ENCODE measurements at places on chromosomes 2 and 18.

- DNase-seq = no peak
These were observed 15.1 kb downstream of the ST3GAL5 start for GRCh38 chr2:85873679-85874078.

- DNase-seq = no peak
These were observed 467.2 kb downstream of the SPAG16 start for GRCh38 chr2:213751446-213751845.

- DNase-seq = no peak
These were observed 14.5 kb downstream of the ATG16L1 start for GRCh38 chr2:233265899-233266431.

DNA sequence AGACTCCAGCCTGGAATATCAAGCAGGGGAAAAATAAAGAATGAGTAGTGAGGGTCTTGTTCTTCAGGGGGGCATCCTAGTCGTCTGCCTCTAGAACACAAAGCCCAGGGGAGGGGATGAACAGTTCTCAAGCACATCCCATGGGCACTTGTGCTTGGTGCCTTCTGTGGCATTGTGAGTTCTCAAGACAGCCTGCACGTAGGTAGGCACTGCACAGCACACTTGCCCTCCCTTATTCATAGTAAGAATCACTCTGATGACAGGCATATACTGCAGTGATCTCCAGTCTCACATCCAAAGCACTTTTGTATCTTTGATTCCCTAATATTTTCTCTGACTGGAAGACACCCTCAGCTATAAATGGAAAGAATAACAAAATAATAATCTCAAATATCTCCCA, 104.7 kb upstream of the CNGA3 start:
- no peak for DNase-seq

DNA sequence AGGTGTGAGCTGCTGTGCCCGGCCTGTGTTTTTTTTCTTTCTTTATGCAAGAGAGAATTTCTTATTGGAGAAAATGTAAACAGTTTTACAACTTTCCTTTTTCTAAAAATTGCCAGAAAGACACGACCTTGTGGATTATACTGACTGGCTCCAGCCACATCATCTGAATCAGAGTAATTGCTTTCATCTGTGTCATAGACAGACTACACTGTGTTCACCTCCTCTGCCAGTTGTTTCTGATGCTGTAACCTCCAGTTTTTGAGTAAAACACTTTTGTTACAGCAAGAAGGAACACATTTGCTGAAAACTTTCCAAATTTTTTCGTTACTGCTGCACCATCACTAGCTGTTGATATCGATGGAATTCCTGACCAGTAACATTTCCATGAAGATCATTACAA, 43.9 kb upstream of the PLEKHM3 start:
- DNase-seq = no peak

- no peak for DNase-seq
These were observed 81.0 kb downstream of the SPRED2 start for GRCh38 chr2:65351234-65351947.

- no peak for DNase-seq
These were observed 11.9 kb upstream of the SLC40A1 start for GRCh38 chr2:189592353-189592984.

GRCh38 chr2:142190805-142191204, 60.0 kb upstream of the LRP1B start:
- no peak for DNase-seq

- DNase-seq = no peak
These were observed 226.1 kb downstream of the DYSF start for GRCh38 chr2:71679491-71679890.

- DNase-seq = no peak
These were observed 90.3 kb upstream of the CDH2 start for GRCh38 chr18:28267276-28267675.

DNA sequence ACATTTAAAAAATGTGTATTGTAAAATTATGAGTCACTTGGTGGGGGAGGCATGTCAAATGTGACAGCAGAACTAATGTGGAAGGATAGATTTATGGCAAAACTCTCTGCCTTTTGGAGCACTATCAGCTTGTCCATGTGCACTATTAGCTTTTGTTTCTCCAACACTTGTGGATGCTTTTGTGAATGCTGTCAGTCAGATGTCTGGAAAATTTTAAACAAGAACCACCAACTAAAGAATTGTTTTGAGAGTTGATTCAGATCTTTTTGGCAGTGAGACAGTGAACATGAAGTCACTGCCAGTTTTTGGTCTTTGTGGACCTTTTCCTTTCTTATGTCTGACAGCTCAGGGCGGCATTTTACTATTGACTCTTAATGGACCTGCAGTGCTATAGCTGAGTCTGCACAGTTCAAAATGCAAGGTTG, 72.4 kb downstream of the KIAA1328 start:
- no peak for DNase-seq

GRCh38 chr18:79476918-79477571, 81.3 kb downstream of the NFATC1 start:
- no peak for DNase-seq

- no peak for DNase-seq
These were observed 107.8 kb downstream of the NDUFA10 start for GRCh38 chr2:239917125-239917956.

- DNase-seq = peak; percentile 74
These were observed 30.8 kb upstream of the PUM2 start for GRCh38 chr2:20381457-20381856.

GRCh38 chr2:18519914-18520450, 40.5 kb downstream of the RDH14 start:
- no peak for DNase-seq

- no peak for DNase-seq
These were observed 1738.2 kb upstream of the PIK3C3 start for GRCh38 chr18:40216856-40217255.

DNA sequence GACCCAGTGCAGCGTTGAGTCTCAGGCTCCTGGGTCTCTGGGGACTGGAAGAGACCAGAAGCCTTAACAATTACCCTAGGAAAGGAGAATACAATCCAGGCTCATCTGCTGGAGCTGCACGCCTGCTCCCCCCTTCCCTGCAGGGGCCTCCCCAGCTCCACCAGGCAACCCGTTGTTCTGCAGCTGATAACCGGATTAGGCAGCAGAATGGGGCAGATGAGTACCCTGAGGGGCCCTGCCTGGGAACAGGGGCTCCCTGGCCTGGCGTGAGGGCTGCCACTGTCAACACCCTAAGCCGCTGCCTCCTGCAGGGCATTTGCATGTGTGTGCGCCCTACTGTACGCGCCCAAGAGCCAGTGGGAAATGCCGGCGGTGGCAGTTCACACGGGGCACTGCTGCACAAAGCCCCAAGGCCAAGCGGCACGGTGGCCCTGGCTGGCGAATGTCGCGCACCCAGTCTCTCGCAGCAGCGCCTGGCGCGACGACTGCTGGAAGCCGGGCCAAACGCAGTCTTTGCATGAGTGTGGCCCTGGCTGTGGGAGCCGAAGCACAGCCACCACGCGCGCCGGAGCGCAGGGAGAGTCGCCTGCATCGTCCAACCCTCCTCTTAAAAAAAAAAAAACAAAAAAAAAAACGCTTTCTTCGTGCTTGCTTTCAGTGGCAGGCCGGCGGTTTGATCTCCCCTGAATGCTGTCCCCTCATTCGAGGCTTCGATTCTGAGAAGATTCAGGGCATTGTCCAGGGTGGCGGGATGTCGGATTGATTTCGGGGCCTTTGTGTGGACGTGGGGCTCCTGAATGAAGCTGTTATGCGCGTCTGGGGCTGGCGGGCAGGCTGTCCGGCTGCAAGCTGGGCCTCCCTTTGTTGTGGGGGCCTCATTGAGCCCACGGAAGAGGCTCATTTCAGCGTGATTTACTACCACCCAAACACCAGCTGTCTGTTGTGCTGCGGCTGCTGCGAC, 63.8 kb downstream of the SETBP1 start:
- peak; percentile 87 for DNase-seq

- no peak for DNase-seq
These were observed 100.0 kb upstream of the PID1 start for GRCh38 chr2:229371086-229371485.

DNA sequence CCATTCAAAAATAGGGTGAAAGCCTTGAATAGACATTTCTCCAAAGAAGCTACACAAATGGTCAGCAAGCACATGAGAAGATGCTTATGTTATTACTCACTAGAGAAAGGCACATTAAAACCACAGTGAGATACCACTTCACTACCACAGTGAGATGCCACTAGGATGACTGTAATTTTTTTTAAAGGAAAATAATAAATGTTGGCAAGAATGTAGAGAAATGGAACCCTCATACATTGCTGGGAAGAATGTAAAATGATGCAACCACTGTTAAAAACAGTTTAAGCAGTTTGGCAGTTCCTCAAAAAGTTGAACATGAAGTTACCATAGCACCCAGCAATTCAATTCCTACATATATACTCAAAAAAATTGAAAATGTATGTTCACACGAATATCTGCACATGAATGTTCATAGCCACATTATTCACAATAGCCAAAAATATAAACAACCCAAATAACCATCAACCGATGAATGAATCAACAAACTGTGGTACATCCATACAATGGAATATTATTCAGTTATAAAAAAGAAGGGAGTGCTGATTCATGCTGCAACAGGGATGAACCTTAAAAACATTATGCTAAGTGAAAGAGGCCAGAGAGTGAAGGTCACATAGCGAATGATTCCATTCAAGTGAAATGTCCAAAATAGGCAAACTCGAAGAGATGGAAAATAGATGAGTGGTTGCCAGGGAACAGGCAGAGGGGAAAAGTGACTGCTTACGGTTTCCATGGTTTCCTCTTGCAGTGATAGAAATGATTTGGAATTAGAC, 156.2 kb upstream of the NDUFV2 start:
- peak; percentile 77 for DNase-seq

GRCh38 chr2:85497944-85498630, 40.9 kb upstream of the MAT2A start:
- no peak for DNase-seq

GRCh38 chr2:76169276-76170008, 458.7 kb upstream of the GCFC2 start:
- peak; percentile 96 for DNase-seq

DNA sequence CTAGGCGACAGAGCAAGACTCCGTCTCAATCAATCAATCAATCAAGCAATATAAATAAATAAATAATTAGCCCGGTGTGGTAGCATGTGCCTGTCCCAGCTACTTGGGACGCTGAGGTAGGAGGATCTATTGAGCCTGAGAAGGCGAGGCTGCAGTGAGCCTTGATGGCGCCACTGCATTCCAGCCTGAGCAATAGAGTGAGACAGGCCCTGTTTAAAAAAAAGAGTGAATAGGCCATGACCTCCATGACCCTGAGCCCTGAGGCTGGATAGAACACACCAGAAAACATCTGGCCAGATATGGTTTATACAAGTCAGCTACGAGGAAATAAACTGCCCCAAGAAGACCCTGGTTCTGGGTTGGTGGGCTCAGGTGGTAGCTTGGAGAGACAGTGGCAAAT, 20.4 kb upstream of the SEMA4C start:
- no peak for DNase-seq

DNA sequence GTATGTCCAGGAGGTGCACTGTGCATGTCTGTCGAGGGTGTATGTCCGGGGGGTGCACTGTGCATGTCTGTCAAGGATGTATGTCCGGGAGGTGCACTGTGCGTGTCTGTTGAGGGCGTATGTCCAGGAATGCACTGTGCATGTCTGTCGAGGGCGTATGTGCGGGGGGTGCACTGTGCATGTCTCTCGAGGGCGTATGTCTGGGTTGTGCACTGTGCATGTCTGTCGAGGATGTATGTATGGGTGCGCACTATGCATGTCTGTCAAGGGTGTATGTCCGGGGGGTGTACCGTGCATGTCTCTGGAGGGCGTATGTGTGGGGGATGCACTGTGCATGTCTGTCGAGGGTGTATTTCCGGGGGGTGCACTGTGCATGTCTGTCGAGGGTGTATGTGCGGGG, 249.3 kb upstream of the MYT1L start:
- no peak for DNase-seq

GRCh38 chr2:238947243-238947760, 99.4 kb downstream of the TWIST2 start:
- DNase-seq = no peak

DNA sequence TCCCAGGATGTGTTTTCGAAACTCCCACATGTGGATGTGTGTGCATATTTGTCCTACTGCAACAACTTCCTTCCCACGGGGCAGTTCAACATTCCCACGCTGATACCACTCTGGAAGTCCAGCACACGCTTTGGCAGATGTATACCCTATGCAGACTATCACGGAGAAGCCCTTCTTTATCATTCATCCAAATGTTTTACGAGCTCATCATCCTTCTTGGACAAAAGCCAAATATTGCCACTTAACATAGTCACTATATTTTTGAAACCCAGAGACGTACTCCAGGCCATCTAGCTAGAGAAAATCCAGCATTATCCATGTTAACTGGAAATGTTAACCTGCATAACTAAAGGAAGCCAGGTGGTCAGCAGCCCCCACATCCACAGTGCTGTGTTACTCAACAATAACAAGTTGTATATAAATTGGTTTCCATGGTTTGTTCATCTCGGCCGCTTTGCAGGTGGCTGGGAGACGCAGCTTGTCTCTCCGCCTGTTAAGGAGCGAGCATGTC, 131.5 kb downstream of the ZNF532 start:
- DNase-seq = peak; percentile 30

GRCh38 chr2:97722227-97722626, 8.9 kb downstream of the ZAP70 start:
- no peak for DNase-seq

DNA sequence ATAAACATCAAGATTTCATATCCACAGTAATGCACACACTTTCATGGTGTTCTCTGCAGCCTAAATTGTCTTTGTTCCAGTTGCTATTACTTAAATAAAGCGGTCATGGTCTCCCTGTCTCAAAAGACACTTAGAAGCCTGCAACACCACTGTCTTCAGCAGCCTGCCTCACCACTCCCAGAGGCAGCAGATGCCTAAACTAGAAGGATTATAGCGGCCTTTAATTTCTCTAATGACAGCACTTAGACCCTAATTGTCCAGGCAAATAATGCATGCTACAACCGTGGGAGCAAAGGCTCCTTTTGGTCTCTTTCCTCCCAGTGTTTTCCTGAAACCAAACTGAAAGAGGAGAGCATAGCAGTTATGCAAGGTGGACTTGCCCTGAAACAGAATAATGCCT, 248.8 kb upstream of the SLC39A10 start:
- no peak for DNase-seq

DNA sequence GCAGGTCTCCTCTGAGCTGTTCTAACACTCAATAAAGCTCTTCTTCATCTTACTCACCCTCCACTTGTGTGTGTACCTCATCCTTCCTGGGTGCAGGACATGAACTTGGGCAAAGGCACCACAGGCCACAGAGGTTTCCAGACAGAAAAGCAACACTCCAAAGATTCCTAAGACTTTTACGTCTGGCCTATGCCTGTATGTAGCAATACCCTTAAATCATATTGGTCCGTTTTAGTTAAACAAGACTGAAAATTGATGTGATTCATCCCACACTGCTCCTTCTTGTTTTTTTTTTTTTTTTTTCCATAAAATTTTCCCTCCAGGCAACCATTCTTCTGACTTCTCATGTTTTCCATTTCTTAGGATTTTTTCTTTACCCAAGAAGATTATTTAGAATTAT, 404.3 kb downstream of the PID1 start:
- no peak for DNase-seq

DNA sequence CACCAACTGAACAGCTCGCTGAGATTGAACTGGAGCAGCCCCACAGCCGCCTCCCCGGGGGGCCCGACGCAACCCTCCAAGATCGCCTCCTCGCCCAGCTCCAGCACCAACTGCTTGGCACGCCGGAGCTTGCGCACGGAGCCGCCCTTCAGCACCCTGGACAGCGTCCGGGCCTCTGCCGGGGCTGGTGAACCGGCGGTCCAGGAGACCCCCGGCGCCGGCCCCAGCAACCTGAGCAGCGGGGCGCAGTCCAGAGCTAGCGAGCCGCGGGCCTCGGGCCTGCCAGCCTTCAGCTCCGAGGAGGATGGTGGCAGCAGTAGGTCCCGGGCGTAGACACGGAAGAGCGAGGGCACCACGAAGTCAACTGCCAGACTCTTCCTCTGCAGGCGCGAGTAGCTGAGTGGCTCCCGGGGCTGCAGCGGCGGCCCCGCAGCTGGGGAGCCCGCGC, 1.2 kb downstream of the ALK start:
- DNase-seq = peak; percentile 67
